ENCODE measurements at places on chromosomes 7 and 10.

GRCh38 chr7:69318794-69319193 is 279.5 kb upstream of the AUTS2 start:
- no peak for DNase-seq

- DNase-seq = no peak
These were observed 106.4 kb downstream of the CH25H start for GRCh38 chr10:89100680-89101079.

DNA sequence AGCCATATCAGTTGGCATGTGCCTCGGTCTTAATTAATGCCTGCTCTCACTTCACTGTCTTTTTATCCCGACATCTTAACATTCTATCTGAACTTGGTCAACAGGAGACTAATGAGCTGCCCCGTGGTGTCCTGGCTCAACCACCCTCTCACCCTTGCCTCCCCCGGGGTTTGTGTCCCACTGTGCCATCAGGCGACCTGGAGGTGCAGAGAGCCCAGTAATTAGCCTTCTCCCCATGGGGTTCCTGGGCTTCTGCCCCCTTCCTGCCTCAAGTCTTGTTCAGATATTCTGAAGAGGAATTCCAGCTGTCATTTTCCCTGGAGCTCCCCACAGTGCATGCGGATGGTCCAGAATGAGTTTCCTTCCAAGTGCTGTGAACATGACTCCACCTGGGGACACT is 10.1 kb upstream of the JAKMIP3 start:
- DNase-seq = no peak

GRCh38 chr7:101862280-101863220 is 45.1 kb downstream of the CUX1 start:
- DNase-seq = no peak

DNA sequence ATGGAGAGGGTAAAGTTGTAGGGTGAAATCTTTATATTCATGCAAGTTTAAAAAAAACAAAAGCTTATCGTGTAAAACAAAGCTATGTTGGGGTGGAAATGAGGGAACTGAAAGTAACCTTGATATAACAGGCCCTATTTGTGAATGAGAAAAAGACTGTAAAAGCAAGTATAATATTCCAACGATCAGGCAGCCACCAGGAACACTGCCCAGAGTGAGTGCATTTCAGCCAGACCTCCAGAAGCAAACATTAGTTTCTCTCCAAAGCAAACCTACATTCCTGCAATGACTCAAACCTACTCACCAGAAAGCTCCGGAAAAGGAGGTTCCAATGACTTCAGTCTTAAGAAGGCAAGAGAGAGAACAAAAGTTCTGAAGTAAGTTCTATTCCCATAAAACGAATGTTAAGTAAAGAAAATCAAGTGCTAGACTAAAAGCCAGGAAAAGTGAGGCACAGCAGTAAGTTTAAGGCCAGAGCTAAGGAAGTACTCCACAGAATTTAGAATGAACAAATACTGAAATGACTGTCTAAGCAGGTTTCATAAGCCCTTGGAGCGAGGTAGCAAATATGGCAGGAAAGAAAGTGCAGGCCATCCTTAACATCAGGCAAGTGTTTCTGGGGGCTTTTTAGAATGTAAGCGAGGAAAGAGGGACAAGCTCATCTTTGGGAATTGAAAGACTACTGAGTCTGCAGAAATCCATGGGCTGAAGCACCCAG is 493.1 kb downstream of the XPNPEP1 start:
- no peak for DNase-seq

DNA sequence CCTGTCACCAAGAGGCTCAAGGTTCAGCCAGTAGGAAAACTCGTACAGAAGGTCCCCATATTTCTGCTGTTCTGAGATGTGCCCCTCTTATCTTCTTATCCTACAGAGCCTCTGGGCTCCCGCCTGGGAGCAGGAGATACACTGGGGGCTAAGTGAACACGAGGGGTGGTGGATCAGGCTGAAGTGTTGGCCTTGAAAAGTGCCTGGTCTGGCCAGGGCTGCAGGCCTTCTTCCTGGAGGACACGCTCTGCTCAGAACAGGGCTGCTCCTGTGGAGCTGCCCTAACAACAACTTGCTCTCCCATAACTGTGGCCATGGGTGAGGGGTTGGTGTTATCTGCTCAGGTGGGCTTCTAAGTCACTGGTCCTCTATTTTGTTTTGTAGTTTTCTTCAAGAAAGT is 33.7 kb downstream of the C10orf120 start:
- DNase-seq = no peak

DNA sequence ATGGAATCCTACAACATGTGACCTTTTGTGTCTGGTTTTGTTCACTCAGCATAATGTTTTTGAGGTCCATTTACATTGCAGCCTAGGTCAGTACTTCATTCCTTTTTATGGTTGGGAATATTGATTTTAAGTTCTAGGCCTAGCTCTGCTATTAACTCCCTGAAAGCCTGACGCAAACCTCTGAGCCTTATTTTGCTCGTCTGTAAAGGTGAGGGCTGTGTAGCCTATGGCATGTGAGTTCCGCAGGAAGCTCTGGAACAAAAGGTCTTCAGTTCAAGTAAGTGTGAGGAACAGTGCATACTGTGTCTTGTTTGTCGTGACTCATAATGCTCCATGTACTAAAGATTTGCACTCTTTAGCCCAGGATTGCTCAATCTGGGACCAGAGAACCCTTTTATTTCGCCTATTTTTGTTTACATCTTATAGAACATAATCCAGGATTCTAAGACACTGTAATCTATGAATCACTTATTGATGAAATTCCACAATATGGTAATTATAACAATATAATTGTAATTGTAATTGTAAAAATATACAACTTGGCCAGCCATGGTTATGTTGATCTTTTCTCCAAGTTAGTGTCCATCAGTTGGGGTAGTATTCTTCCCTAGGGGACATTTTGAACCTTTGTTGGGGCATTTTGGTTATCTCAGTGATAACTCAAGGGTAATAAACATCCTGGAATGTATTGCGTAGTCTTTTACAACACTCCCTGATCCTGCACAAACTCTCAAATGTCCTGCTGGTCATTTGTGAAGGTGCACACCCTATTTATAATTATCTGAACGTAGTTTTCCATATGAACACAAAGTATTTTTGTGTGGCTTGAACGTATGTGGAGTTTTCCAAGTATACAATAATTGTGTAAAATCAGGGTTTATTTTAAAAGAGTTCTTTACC is 184.7 kb downstream of the VTI1A start:
- DNase-seq = no peak

DNA sequence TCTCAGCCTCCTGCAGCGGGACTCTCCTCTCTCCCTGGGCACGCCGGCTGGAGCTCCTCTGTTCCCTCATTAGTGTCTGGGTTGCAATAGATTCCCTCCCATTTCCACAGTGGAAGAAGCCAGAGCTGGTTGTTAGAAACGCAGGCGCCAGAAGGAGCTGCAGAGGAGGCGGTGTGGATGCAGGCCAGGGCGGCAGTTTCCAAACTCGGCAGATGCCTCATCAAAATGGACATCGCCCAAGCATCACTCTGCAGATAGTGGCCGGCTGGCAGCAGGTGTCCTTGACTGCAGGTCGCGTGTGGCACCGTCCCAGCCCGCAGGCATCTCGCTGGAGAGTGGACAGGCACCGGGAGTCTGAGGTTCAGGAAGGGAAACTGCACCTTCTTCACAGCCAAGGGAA is 201.8 kb downstream of the TCERG1L start:
- DNase-seq = no peak

DNA sequence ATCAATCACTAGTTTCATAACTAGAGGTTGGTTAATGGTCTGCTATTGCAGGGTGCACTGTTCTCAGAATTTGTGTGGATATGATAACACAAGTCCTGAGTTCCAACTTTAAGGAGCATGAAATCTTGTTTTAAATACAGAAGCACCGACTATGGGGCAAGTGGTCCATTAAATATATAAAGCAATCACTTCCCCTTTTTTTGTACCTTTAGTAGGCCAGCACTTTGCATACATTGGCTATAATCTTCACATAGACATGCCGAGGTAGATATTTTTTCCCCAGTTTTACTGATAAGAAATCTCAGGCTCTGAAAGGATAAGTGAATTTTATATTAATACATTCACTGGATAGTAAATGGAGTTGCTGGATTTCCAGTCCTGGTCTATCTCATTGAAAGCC is 286.3 kb downstream of the NRG3 start:
- DNase-seq = no peak

DNA sequence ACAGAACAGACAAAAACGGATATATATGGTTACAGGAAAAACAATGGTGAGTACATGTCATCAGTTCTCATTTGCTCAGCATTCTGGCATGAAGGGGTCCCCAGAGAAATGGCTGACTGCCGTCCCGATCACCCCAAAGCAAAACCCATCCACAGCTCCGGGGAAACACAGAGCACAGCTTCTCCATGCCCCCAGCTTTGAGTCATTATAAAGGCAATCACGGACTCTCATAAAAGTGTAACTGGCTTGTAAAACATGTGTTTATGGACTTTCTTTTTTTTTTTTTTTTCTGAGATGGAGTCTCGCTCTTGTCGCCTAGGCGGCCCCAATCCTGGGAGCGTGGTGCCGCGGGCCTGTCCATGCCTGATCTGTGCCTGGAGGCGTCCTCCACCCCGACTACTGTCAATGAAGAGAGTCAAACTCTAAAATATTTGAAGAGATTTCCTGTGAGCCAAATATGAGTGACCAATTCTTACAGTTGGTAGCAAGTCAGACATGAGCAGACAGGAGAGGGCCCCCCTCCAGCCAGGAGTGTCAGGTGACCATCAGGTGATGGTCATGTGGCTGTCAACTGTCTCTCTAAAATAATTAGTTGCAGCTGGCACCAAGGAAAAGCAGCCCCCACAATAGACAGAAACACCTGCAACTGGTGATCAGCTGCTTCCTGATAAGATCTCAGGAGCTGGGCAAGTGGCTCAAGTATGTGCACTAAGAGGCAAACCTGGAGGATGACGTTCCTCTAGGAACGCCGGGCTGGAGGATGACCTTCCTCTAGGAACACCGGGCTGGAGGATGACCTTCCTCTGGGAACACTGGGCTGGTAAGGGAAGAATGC is 21.7 kb upstream of the NOM1 start:
- peak; percentile 29 for DNase-seq

DNA sequence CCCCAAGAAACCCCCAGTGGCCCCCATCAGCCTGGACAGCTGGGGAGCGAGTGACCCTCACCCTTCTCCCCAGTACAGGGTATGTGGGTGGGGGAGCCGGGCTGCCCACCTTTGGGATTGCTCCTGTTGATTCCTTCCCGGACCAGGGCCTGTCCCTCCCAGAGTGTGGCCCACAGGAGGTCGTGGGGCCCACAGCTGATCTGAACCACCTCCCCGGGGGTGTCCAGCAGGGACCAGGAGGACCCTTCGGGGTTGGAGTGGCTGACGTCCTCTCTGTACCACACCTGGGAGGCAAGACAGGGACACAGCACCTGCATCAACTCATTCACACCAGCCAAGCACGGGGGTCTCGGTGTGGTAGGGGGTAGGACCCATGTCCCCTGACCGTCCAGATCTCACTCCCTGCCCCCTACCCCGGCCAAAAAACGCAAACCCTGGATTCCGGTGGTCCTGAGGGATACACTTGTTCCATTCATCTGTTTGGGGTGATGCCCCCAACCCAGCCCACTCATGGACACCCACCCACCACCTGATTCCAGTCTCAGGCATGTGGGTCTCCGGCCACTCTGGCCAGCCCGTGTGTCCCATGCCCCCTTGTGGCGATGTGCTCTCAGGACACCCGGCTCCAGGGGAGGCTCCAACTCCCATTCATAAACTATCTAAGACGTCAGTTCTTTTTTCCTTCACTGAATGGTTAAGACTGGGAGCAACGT is 10.9 kb downstream of the TECPR1 start:
- no peak for DNase-seq

GRCh38 chr7:30453921-30454320 is 24.7 kb downstream of the NOD1 start:
- no peak for DNase-seq

DNA sequence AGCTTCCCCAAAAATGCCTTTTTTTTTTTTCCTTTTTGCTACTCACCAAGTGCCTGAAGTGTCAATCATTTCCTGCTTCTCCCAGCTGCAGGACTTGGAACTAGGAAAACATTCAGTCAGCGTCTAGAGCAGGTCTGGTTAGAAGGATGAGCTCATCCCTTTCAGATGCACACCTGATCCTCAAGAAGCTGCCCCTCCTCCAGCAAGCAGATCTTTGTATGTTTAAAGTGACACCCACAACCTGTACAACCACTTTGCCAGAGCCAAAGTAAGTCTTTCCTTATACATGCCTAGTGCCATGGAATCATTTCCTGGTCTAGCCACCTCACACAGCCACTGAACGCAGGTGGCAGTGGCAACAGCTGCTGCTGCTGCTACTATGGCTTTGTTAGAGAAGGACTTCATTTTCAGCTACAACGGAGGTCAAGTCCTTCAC is 10.4 kb upstream of the USP54 start:
- no peak for DNase-seq

DNA sequence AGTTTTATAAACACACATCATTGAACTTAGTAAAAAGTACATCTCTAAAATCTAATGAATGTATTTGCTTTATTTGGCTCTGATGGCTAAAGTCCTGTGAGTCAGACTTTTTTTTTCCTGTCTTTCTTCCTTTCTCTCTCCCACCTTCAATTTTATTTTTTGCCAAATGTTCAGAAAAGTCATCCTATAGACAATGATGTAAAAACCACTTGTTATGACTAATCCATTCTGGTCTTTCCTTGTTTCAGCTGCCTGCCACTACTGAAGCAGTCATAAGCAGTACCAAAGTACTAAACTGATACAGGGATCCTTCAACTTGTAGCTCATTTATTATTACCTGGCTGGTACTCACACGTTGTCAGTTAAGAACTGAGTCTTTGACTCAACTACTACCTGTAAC is 23.9 kb downstream of the HECTD2 start:
- no peak for DNase-seq

DNA sequence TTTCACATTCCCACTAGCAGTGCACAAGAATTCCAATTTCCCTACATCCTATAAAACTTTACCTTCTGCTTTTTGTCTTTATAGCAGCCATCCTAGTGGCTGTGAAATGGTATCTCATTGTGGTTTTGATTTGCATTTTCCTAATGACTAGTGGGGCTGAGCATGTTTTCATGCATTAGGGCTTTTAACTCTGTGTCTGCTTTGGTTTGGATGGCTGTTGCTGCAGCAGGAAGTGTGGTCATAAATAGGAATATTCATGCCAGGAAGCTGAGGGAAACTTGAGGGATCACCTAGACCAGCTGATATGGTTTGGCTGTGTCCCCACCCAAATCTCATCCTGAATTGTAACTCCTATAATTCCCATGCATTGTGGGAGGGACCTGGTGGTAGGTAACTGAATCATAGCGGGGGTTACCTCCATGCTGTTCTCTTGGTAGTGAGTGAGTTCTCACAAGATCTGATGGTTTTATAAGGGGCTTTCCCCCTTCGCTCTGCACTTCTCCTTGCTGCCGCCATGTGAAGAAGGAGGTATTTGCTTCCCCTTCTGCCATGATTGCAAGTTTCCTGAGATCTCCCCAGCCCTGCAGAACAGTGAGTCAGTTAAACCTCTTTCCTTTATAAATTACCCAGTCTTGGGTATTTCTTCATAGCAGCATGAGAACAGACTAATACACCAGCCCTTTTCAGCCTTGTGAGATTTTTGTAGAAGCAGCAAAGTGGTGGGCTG is 181.8 kb upstream of the PITRM1 start:
- DNase-seq = no peak

GRCh38 chr7:100568176-100568895 is 5.4 kb downstream of the SAP25 start:
- DNase-seq = no peak

GRCh38 chr10:13224210-13224995 is 9.8 kb downstream of the UCMA start:
- DNase-seq = no peak

- DNase-seq = no peak
These were observed 90.7 kb upstream of the NAMPT start for GRCh38 chr7:106375499-106375898.

GRCh38 chr10:79107736-79108264 is 39.0 kb downstream of the ZMIZ1 start:
- no peak for DNase-seq

All from NCI-H1436 treated with DMSO at 0.1 percent for 48 hours (cell line).